ENCODE measurements at places on chromosomes 12 and 14.

DNA sequence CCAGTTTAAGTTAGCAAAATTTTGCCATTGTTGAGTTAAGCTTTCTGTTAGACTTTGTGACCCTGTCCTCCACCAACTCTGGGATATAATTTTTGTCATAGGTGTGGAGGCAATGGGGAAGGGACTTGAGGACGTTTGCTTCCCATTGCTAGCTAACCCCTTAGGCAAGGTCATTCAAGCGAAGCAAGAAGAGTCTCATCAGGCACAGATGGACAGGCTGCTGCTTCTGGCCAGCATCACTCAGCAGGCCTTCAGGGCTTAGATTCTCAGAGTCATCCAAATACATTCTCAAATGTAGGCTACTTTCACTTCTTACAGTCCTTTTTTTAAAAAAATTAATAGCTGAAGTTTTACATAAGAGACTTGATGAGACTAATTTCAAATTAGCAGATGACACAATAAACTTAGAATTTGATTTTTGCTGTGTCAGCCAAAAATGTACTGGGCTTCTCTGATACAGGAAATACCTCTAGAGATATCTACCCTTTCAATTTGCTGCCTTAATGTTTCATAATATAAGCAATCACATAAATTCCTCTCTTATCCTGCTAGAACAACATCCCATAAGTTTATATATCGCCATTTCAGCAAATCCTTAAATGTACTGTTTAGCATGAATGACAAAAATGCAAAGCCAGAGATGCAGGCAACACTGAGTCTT lies 875.2 kb downstream of the FLRT2 start:
- no peak for DNase-seq

DNA sequence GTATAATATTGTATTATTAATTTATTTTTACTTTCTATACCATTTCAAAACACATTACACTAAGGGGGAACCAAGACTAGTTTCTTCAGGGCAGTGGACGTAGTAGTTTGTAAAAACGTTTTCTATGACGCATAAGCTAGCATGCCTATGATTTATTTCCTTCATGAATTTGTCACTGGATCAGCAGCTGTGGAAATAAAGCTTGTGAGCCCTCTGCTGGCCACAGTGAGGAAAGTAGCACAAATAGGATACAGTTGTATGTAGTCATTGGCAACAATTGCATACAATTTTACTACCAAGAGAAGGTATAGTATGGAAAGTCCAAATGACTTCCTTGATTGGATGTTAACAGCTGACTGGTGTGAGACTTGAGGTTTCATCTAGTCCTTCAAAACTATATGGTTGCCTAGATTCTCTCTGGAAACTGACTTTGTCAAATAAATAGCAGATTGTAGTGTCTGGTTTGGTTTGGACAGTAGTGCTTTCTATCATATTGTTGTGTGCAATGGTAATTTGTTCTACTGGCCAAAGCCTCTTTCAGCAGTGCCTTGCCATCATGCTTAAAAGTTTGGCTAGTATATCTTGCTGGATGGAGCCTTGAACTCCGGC lies 24.3 kb upstream of the PLEKHD1 start:
- peak; percentile 94 for DNase-seq

GRCh38 chr12:93608313-93608712 lies 35.8 kb downstream of the SOCS2 start:
- peak; percentile 17 for DNase-seq

- DNase-seq: no peak
Measured at GRCh38 chr14:22311636-22312035, 277.4 kb downstream of the DAD1 start.

- DNase-seq: no peak
Measured at GRCh38 chr12:117165342-117165741, 24.9 kb downstream of the FBXO21 start.

- DNase-seq: no peak
Measured at GRCh38 chr12:13197032-13197431, 506 bp downstream of the EMP1 start.

DNA sequence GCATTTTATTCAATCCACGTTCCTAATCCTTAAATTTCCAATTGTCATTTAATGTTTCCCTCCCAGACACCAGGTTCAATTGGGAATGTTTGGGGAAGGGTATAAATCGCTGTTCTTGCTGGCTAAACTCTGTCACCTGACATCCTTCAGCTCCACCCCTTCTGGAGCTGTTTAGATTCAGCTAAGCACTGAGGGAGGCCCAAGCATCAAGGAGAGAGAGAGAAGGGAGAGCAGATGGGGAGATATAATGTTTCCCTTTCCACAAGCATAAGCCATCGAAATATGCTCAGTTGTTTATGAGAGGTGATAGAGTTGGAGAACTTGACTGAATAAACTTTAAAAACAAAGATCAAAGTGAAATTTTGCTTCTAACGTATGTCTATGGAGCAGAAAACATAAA lies 1.8 kb downstream of the ABCC9 start:
- no peak for DNase-seq

DNA sequence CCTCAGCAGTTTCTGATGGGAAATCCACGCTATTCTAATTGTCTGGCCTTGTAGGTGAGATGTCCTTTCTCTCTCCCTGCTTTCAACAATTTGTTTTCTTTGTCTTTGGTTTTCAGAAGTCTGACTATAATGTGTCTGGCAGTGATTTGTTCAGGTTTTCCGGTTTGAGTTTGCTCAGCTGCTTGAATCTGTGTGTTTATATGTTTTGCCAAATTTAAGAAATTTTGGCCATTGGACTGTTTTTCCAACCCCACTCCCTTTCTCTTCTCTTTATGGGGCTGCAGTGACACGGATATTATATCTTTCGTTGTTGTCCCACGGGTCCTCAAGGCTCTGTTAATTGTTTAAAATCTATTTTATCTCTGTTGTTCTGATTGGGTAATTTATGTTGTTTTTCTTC lies 105.0 kb downstream of the ADGRD1 start:
- DNase-seq: no peak

DNA sequence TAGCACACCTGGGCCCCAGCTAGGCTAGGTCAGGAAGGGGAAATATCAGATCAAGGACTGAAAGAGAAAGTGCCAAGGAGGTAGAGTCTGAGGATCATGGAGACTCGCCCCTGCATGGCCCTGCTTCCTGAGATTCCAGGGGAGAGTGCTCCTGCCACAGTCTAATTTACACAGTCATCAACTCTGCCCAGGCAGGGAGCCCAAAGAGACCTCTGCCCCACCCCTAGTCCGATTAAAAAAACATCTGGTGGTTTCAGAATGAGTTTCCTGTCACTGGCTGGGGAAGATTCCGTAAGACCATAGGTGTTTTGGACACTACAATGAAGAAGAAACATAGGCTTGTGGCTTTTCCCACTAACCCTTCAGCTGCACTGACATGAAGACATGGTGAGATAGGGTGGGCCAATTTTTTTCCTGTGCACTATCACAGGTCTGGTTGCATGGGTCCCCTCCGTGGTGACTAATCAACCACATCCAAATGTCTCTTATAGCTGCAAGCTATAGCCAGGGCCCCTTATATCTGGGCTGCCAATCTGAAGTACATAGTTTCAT lies 31.5 kb upstream of the GZMB start:
- no peak for DNase-seq

DNA sequence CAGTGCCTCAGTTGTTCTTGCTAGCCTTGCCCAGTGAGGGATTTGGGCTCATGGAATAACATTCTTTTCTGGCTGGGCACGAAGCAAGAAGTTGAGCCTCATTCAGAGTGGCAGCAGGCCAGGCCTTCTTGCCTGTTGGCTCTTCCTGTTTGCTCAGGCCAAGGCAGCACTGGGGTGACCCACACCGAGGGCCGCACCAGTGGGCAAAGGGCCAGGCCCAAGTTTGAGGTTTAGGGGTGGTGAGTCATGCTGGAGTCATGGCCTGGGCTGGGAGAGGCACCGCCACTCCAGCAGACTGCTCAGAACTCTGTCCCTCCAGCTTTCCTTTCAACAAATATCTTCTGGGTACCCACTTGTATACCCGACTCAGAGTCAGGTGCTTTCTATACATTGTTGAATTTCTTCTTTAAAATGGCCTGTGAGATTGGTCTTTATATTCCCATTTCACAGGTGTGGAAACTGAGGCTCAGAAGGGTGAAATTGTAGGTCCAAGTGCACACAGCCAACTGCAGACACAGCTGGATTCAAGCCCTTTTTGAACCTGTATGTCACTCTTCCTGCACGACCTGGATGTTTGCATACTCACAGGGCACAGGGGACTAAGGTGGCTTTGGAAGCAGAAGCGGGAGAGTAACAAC lies 279.4 kb downstream of the FOXN3 start:
- peak; percentile 97 for DNase-seq

- DNase-seq: no peak
Measured at GRCh38 chr14:76086636-76087035, 65.1 kb upstream of the GPATCH2L start.

- no peak for DNase-seq
Measured at GRCh38 chr14:91893007-91893406, 25.7 kb upstream of the TC2N start.

- no peak for DNase-seq
Measured at GRCh38 chr14:52538623-52539022, 13.7 kb downstream of the TXNDC16 start.

GRCh38 chr12:130818635-130819576 lies 20.1 kb downstream of the STX2 start:
- peak; percentile 57 for DNase-seq
